ENCODE measurements at places on chromosomes 12 and 14.

GRCh38 chr12:105907982-105908381, 230.8 kb downstream of the NUAK1 start:
- no peak for DNase-seq

- no peak for DNase-seq
Measured at GRCh38 chr14:101552786-101553231, 8.5 kb upstream of the DIO3 start.

DNA sequence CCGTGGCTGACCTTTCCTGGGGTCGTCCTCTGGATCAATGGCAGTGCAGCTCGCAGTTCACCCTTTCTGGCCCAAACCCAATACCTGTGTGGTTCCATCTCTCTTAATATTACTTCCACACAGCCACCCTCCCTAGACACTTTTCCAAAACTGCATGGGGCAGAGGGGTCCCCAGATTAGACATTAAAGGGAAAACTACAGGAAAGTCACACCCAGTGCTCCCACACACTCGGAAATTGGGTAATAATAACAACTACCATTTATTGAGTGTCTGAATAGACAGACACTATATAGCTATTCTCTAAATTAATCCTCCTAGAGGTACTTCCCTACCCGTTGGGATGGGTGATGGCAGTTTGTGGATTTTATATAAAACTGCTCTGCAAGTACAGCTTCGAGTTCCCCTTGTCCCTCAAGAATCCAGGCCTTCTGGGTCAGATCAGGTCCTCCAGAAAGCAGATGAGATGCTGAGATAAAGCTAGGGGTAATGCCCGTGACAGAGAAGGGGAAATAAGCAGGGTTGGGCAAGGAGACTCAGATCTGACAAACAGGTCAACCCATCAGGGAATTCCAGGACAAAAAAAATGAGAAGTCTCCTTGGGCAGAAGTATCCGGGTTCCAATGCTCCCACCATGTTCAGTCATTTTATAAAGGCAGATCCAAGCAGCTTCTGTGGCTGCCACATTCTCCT, 795 bp upstream of the PXN start:
- no peak for DNase-seq

GRCh38 chr14:53249059-53249458, 95.9 kb upstream of the DDHD1 start:
- DNase-seq: no peak

- no peak for DNase-seq
Measured at GRCh38 chr12:92089559-92089958, 56.1 kb downstream of the BTG1 start.

GRCh38 chr14:50677527-50678063, 9.5 kb upstream of the SAV1 start:
- no peak for DNase-seq

DNA sequence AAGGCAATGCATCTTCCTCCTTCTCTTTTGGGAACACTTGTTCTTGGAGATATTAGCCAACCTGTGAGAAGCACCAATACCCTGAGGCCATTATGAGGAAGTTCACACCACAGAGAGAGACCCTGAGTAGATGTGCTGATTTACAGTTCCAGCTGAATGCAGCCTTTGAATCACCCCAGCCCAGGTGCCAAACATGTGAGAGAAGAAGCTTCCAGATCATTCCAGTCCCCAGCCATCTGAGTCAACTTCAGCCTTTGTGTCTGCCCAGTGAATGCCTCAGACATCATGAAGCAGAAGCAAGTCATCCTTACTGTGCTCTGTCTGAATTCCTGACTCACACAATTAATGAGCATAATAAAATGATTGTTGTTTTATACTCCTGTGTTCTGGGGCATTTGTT, 25.1 kb downstream of the C12orf42 start:
- DNase-seq: no peak

DNA sequence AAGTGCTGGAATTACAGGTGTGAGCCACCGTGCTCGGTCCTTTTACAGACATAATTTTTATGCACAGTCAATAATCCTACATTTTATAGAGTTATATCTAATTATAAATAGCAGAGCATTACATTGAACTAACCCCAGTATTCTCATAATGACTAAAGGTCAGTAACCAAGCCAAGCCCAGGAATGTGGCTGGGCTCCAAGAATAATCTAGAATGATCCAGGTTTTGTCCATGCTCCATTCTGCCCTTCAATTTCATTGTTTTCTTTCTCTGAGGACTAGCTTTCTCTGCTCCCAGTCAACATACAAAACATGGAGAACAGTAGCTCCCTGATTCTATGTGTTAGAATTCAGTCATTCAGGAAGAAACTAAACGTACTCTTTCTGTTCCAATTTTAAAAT, 92.1 kb upstream of the KRR1 start:
- no peak for DNase-seq

GRCh38 chr12:121580959-121581685, at the start of gene KDM2B:
KDM2B (minus strand) TSS chr12:121581023; CDS start chr12:121580911, 112 bp downstream.
- peak; percentile 29 for DNase-seq

GRCh38 chr12:50057896-50058670, 687 bp downstream of the ASIC1 start:
- no peak for DNase-seq

GRCh38 chr12:86663716-86664115, 407.5 kb upstream of the MGAT4C start:
- no peak for DNase-seq

GRCh38 chr14:101286271-101287018, 274.9 kb upstream of the DIO3 start:
- DNase-seq: no peak

GRCh38 chr12:128025589-128026245, 241.3 kb upstream of the TMEM132C start:
- DNase-seq: no peak

- DNase-seq: no peak
Measured at GRCh38 chr14:24224618-24225071, 7.5 kb downstream of the NEDD8 start.

DNA sequence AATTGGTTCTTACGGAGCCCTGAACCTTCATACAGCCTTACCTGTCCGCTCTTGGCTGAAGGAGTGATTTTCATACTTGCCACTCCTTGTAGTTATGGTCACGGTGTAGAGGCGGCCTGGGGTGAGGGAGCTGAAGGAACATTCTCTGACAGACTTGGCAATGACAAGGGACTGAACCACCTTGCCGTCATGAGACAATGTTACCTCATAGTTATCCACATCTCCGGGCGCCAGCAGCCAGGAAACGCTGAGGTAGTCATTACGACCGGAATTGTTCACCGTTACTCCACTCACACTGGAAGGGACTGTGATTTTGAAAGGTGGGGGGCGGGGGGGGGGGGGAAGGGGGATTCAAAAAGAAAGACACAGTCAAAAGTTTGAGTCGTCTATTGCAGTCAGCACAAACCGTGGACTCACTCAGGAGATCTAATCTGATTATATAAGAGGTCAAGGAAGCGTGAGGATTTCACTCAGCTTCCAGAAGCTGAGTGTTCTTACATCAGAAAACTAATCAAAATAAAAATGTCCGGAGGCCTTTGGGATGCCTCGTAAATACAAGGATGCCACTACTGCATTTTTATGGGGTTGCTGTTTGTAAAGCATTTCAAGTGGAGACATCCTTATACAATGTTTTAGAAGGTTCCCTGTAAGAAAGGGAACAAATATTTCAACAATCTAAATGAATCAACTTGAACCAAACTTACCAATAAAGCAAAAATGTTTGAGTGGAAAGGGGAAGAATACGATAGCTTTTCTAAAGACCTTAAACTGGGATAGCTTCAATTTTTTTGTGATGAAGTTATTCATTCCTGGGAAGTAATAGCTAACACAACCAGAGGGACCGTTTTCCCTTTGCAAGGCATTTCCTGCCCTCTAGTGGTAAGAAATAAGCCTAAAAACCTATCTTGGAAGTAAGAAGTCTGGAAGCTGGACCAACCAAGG, 60.6 kb downstream of the PTPRB start:
- no peak for DNase-seq

DNA sequence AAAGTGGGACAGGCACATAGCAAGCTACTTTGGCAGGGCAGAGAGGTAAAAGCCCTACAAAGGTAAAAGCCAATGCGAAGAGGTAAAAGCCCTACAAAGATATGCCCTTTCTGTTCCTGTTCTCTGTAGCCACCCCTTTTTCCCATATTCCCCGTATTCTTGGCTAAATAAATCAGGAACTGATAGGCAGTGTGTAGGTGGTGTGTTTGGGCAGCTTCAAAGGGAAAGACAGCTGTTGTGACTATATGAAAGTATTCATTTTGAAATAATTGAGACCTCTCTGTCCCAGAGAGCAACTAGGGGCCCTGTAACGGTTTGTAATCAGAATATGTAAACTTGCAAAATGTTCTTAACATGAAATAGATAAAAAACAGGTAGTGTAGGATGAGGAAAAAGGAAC, 11.3 kb upstream of the SLC41A2 start:
- no peak for DNase-seq

All from DND-41 (cell line).